ENCODE measurements at places on chromosomes 16 and 17.
A peak's percentile ranks its signal among the peaks of the same experiment; 100 is the strongest.

GRCh38 chr17:42067371-42068091 lies 17.1 kb upstream of the C17orf113 start:
- H3K27me3 ChIP-seq = peaks cover 24% of the 10 kb centered on the region
- H3K4me1 ChIP-seq = peaks cover 5% of the 10 kb centered on the region
- no peaks in the 10 kb centered on the region for H3K36me3 ChIP-seq
- DNase-seq = peak; percentile 82
- H3K4me3 ChIP-seq = no peak overlapping the region

DNA sequence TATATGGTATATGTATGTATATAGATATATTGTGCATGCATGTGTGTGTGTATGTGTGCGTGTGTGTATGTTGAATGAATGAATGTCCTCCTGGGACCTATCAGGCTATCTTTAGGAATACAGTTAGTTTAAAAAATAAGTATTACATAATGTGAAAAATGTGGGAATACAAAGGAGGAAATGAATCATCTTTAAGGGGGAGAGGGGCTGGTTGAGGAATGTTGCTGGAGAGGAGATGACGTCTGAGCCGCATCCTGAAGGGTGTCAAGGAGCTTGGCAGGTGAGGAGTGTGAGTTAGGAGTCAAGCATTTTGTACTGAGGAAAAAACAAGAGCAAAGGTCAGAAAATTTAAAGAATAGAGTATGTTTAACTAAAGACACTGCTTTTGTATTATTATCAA lies 62.4 kb upstream of the NLK start:
- no peaks in the 10 kb centered on the region for H3K4me1 ChIP-seq
- H3K27ac ChIP-seq = no peak overlapping the region
- H3K36me3 ChIP-seq = no peaks in the 10 kb centered on the region
- H3K27me3 ChIP-seq = no peaks in the 10 kb centered on the region
- H3K4me3 ChIP-seq = no peak overlapping the region

- H3K27me3 ChIP-seq = no peaks in the 10 kb centered on the region
- no peaks in the 10 kb centered on the region for H3K36me3 ChIP-seq
- H3K4me1 ChIP-seq = peaks cover 24% of the 10 kb centered on the region
- H3K4me3 ChIP-seq = peak overlapping the region; percentile 21
Measured at GRCh38 chr17:7029659-7030058, 6.2 kb upstream of the SLC16A13 start.

GRCh38 chr16:89410794-89411309 lies 79.5 kb downstream of the ANKRD11 start:
- no peak overlapping the region for H3K27ac ChIP-seq
- no peaks in the 10 kb centered on the region for H3K36me3 ChIP-seq
- H3K4me1 ChIP-seq = peaks cover 79% of the 10 kb centered on the region

- H3K4me3 ChIP-seq = no peak overlapping the region
- H3K27ac ChIP-seq = no peak overlapping the region
- no peaks in the 10 kb centered on the region for H3K36me3 ChIP-seq
- peaks cover 6% of the 10 kb centered on the region for H3K27me3 ChIP-seq
- no peak for DNase-seq
- no peaks in the 10 kb centered on the region for H3K4me1 ChIP-seq
Measured at GRCh38 chr17:31674305-31674704, 184.7 kb downstream of the COPRS start.

Measured in upper lobe of right lung (tissue), 1 donor.